Inflammatory macrophage treated with lipopolysaccharide for 4 hours (primary cell): ENCODE measurements at places on chromosomes 2 and 18.
A peak's percentile ranks its signal among the peaks of the same experiment; 100 is the strongest.

DNA sequence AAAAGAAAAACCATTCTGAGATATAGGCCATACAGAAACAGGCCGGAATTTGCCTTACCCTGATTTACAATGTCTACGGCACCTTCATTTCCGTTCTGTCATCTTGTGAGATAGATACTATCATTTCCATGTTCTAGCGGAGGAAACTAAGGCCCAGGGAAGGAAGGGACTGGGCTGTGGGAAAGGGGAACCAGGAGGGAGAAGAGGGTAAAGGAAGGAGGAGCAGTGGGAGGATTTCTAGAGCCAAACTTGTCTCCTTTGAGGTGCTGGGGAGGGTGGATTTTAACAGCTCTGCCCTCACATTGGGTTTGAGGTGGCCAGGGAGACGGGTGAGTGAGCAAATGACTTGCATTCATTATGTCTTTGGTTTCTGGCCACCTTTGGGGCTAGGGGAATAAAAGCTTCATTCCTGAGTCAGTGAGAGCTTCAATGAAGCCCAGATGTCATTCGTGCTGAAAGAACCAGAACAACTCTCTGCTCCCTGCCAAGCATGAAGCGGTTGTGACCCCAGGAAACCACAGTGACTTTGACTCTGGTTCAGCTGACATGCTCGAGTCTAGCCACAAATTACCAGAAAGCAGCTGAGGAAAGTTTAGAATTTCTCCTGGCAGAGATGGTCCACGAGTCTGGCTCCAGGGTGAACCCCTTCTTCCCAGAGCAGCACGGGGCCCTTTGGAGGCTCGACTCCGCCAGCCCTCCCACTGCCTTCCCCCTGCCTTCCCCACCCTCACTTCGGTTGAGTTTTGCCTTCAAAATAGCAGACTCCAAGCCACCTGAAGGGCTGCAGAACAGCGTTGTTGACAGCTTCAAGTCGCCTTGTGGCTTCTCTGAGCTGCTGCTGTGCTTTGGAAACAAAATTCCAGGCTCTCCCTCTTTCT lies 3.8 kb downstream of the ACTG2 start:
- DNase-seq = no peak

DNA sequence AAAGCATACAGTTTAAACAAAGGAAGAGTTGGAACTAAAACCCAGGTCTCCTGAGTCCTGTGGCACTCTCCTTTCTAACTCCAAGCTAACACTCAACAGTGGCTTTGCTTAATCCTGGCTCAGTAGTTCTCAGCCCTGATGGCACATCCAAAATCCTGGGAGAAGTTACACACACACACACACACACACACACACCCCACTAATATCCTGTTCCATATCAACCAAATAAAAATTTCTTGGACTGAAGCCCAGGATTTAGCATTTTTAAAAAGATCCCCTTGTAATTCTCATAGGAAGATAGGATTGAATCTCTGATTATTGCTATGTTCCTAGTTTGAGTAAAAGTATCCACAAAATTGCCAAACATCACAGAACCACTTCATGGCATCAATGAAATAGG lies 136.1 kb upstream of the RIOK3 start:
- DNase-seq = no peak

- DNase-seq = no peak
Measured at GRCh38 chr18:22846088-22846683, 86.9 kb upstream of the RBBP8 start.

DNA sequence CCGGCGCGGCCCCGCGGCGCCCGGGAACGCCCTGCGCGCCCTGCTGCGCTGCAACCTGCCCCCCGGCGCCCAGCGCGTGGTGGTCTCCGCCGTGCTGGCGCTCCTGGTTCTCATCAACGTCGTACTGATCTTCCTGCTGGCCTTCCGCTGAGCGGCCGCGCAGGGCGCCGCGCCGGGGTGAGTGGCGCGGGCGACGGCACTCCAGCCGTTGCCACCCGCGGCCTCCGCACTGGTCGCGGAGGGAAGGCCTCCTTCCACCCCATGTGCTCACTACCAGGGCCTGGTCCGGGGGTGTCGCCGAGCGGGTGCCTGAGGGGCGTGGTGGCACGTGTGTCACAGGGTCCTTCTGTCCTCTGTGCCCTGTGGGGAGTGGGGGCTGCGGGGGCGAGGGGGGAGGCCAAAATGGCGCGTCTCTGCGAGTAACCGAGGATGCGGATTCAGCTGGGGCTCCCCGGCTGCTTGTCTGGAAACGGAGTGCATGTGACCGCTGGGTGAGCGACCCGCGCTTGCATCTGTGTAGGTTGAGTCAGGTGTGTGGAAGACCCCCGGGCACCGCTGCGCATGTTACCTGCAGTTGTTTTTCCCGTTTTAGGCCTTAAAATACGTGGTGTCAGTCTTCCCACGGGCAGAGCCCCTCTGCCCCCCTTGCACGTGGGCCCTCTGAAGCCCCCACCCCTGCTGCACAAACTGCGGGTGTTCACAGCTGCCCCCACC lies 58.0 kb downstream of the FAM168B start:
- no peak for DNase-seq

GRCh38 chr2:170582313-170582712 lies 132.8 kb upstream of the SP5 start:
- no peak for DNase-seq

DNA sequence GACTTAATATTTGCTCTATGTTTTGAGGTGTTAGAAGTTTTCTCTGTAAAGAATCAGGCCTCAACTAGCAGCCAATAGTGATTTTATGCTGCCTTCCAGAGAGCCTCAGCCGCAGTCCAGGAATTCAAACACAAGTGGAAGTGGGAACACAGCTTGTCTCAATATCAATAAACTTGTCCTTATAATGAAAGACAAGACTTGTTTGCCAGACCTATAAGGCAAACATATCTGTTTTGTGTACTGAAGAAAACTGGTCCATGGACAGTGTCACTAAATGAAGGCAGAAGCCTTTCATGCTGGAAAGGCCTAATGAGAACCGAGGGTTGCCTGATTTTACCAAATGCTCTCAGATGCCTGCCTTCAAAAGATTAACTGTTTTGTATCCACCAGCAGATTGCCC lies 182.2 kb downstream of the EPHA4 start:
- DNase-seq = no peak

DNA sequence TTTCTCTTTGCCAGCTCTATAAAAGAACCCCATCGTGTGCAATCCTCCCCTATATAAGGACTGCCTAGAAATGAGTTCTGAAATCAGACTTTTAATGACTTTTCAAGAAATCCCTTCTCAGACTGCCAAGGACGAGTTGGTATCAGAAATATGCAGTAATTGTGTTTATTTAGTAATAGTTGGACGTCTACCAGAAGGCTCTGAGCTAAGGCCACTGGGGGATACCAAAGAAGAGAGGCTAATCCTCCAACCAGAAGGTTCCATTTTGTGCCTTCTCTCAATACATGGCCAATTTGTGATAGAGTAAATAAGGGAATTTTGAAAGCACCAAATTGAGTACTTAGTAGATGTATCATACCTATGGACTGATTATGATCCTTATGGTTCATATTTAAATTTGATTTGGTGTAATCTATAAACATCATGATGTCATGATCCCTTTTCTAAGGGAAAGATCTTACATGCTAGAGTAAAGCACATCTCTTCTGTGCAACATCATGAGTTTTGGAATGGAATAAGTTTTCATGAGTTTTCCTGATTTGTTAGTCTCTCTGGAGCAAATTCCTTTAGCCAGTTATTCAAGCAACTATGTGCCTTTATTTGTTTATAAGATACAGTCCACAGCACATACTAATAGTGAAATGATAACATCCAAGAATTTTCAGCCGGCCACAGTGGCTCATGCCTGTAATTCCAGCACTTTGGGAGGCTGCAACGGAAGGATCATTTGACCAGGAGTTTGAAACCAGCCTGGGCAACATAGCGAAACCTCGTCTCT lies 82.2 kb upstream of the LTBP1 start:
- DNase-seq = no peak

DNA sequence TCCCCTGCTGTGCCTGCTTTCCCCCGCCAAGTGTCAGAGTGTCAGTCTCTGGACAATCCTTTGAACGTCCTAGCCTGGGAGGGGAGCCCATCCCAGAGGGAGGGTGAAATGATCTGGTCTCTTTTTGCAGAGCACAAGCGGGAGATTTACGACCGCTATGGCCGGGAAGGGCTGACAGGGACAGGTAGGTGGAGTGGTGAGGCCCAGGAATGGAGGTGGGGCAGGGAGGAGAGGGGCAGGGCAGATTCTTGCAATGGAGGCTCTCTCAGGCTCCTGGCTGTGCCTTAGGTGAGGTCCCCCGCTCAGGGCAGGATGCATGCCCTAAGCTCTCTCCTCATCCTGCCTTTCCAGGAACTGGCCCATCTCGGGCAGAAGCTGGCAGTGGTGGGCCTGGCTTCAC lies 2.4 kb downstream of the DNAJB2 start:
- DNase-seq = no peak

DNA sequence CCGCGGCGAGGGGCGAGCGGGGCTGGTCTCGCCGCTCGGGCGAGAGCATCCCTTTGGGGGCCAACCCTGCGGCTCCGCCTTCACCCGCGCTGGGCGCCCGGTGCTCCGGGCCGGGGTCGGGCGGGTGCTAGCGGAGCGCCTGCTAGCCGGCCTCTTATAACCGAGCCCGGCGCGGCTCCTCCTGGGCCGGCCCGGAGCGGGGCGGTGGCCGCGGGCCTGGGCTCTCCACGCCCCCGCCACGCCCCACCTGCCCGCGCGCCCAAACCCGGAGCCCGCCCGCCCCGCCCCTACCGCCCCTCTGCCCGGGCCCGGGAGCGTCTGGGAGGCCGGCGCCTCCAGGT lies at the start of gene FOXI3:
Gene FOXI3, minus strand, starts transcription at position 129 of the 341 bp plus-strand sequence. CDS start 158 bp downstream, outside the sequence.
- DNase-seq = no peak

GRCh38 chr18:27005589-27005988 lies 140.1 kb upstream of the AQP4 start:
- no peak for DNase-seq

- DNase-seq = no peak
Measured at GRCh38 chr18:3402982-3403451, 47.0 kb upstream of the TGIF1 start.

DNA sequence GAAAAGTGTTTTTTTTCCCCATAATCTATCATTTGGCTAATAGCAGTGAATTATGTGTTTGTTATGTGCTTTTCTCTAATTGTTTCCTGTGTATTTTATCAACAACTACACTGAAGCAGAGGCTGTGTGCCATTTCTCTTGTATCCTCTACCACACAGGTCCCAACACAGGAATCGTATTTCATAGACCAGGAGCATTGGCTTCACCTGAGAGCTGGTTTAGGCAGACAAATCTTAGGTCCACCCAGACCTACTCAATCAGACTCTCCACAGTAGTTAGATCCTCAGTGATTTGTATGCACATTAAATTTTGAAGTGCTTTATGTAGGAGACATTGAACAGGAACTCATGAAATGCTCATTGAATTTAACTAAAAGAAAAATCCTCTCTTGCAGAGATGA lies 109.2 kb downstream of the FSHR start:
- no peak for DNase-seq

GRCh38 chr2:215667585-215668377 lies 231.9 kb upstream of the FN1 start:
- no peak for DNase-seq

DNA sequence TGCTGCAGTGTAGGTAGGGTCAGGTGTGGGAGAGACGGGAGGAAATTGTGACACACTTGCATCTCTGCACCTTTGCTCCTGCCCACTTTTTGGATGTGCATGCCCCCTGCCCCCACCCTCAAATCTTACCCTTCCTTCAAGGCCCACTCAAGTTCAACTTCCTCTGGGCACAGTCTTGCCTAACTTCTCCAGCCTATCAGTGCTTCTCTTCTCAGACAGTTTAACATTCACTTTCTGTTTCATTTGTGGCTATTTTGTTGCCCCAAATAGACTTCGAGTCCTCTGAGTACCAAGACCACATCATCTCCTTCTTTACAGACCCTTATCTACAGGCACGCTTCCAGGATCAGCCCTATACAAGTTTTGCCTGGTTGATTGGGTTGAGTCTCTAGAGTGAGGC lies 2.7 kb downstream of the ST8SIA5 start:
- peak; percentile 76 for DNase-seq

DNA sequence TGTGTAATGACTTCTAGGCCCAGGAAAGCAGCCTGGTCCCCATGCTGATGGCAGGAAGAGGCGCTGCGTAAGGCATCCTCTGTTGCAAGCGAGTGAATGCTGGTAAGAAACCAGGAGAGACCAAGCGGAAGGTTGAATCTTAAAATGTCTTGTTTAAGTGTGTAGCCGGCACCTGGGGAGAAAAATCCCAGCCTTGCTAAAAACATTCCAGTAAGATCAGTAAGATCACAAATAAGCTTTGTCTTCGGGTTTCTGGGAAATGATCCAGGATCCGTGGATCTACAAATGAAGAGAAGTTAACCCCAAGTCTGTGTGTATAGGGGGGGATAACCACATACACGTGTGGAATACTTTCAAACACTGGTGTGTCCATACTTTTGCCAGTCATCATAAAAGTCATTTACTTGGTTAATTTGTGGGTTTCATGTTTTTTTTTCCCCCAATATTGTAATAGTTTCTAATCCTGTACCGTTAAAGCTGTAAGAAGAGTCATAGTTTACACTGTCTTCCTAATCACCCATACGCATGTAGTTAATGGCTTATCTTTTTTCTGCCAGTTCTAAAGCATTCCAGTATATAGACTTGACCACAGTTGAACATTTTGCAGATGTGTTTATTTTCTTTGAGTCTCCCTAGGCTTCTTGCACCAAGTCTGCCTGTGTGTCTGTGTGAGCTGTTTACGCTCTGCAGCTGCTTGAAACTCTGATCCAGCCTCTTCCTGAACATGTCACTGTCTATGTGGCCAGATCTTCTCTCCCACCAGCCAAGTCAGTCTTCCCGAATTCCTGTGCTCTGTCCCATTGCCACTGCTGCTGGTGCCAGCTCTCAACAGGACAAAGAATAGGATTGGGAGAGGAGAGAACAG lies 135.9 kb upstream of the ARL4C start:
- no peak for DNase-seq

DNA sequence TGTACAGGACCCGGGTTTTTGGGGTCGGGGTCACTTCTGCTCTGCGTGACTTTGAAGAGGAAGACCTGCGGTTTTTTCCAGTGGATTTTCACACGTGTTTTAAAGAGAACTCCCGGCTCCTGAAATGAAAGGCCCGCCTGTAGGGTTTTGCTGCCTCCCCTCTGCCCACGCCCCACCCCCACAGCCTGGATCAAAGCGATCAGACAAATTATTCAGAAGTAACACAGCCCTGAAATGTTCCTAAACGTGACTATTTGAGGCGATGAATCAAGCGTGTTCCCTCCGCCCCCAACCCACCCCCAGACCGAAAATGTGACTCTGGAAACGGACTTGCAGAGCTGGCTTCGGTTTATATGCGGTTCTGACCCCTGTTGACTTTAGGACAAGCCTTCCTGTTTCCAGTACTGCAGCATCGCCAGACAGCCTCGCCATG lies 28.7 kb upstream of the SMIM21 start:
- no peak for DNase-seq

DNA sequence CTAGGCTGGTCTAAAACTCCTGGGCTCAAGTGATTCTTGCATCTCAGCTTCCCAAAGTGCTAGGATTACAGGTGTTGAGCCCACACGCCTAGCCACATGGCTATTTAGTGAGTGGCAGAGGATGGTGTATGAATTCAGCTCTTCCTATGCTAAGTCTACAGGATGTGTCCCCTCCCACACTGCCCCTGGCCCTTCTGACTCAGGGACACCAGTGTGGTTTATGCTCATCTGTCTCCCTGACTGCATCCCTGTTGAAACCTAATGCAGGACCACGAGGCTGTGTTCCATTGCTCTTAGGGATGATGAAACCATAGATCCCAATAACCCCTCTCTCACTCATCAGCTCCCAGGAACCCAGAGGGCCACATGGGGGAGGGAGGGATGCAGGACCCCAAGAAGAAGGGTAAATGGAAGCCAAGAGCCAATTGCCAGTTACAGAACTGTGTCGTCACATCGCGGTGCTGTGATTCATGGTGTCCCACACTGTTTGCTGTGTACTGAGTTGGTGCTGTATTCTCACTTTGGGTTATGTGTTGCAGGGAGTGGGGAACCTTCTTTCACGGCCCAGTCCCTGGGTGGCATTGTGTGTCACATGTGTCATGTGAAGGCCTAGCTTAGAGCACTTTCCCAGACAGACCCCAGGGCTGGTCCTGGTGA lies 102.9 kb upstream of the HAAO start:
- DNase-seq = peak; percentile 35
